A549 treated with AZD2906 at 1 μM for 4 hours (cell line): ENCODE measurements at places on chromosomes 1 and 21. TPM values are rescaled to one million over a fixed set of nuclear protein-coding genes. Genes with fewer than 3 reads are reported as not detected.

Gene NMNAT2
- total RNA-seq: 0.47 to 0.85 TPM (median 0.70 TPM) in 5 replicates

Gene INAVA
- 37.0 to 53.3 TPM (median 44.3 TPM) in 5 replicates for total RNA-seq

Gene DIRAS3
- total RNA-seq: 0.78 to 1.3 TPM (median 1.2 TPM) in 5 replicates

Gene OR2G6
- total RNA-seq: not detected in 5 replicates

Gene PEX19
- 19.2 to 25.9 TPM (median 23.1 TPM) in 5 replicates for total RNA-seq

Gene OR10J5
- not detected in 5 replicates for total RNA-seq

Gene ST6GALNAC5
- 0.09 to 0.22 TPM (median 0.11 TPM) in 5 replicates for total RNA-seq

Gene FAM72D
- 4.5 to 6.4 TPM (median 5.5 TPM) in 5 replicates for total RNA-seq

Gene GLMN
- total RNA-seq: 5.1 to 6.9 TPM (median 6.4 TPM) in 5 replicates

Gene LCE2A
- total RNA-seq: not detected in 5 replicates

Gene PGLYRP3
- not detected in 5 replicates for total RNA-seq

Gene KCNN3
- 0.03 to 0.06 TPM (median 0.05 TPM) in 5 replicates for total RNA-seq
